ENCODE measurements at places on chromosomes 12 and 14. TPM values are rescaled to one million over a fixed set of nuclear protein-coding genes. Genes with fewer than 3 reads are reported as not detected.

Gene GOLGA5
- 29.7 TPM for total RNA-seq

DNA sequence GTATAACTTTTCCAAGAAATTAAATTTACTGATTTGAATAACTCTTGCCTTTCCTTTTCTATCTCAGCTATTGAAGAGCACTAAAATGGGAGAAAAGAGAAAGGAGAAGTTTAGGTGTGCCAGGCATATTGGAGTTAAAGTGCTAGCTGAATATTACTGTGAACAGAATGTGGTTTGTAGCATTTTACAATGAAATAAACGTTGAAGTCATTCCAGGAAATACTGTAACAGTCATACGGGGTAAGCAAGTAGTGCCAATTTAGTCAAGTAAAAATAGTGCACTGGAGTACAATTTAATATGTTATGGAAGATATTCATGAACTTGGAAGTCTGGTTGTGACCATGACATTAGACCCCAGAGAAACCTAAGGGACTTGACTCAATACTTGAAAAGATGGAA, 62.1 kb downstream of the E2F7 start:
- peaks cover 2% of the 10 kb centered on the region for H3K27me3 ChIP-seq
- no peak for DNase-seq
- H3K36me3 ChIP-seq, result no peaks in the 10 kb centered on the region
- no peak overlapping the region for H3K4me3 ChIP-seq
- no peaks in the 10 kb centered on the region for H3K4me1 ChIP-seq

Gene CCDC184
- not detected for total RNA-seq

DNA sequence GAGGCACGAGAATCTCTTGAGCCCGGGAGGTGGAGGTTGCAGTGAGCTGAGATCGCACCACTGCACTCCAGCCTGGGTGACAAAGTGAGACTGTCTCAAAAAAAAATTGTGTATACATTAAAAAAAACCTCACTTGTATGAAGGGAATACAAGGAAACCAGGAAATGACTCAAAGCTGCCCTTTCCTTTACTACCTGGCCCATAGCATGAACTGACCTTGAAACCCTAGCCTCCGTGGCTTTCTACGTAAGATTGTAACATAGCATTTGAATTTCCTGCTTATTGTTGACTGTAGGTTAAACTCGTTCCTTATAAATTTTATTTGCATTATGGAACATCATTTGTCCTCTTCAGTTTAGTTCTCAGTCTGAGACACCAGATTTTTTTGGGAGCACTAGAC, 9.1 kb upstream of the DDX47 start:
- H3K4me1 ChIP-seq, result peaks cover 8% of the 10 kb centered on the region
- H3K4me3 ChIP-seq, result no peak overlapping the region
- H3K36me3 ChIP-seq, result no peaks in the 10 kb centered on the region
- DNase-seq, result no peak

DNA sequence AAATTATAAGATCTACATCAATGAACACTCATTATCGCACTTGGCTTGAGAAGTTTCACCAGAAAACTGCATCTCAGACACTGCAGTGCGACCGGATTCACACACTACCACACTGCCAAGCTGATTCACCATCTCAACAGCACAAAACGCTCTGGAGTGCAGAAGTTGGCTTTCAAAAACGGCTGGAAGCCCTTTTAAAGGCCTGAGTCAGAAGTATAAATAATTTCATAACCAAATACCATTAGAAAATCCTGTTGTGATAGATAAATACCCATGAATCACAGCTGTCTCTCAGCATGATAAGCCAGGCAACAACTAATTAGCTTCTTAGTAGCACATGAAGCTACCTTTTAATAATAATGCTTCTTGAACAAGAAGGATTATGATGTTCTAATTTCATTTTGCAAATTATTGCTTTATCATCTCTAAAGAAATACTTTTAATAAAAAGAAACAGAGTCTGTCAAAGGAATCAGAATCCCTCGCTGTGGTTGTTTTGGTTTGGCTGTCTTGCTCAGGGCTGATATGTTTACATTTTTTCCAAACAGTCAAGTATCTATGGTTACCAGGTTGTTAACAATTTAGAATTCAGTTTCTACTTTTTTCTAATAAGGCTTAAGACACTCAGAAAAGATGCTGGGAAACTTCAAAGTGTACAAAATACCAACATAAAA, 51.2 kb downstream of the SLC2A13 start:
- peaks cover 32% of the 10 kb centered on the region for H3K4me1 ChIP-seq
- no peaks in the 10 kb centered on the region for H3K36me3 ChIP-seq
- no peak overlapping the region for H3K4me3 ChIP-seq

All from progenitor cell of endocrine pancreas (in vitro differentiated cells).